ENCODE measurements at places on chromosomes 5 and 9.

DNA sequence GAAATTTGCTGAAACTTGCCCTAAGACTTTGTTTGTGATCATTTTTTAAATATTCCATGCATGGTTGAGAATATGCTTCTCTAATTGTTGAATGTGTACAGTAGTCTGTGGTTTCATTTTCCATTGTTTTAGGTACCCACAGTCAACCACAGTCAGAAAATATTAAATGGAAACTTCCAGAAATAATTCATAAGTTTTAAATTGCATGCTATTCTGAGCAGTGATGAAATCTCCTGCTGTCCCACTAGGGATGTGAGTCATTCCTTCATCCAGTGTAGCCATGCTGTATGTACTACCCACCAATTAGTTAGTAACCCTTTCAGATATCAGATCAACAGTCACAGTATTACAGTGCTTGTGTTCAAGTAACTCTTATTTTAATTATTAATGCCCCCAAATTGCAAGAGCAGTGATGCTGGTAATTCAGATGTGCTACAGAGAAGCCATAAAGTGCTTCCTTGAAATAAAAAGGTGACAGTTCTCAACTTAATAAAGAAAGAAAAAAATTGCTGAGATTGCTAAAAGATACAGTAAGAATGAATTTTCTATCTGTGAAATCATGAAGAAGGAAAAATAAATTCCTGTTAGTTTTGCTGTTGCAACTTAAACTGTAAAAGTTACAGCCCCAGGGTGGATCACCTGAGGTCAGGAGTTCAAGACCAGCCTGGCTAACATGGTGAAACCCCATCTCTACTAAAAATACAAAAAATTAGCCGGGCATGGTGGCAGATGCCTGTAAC lies 79.9 kb upstream of the FBXL17 start:
- no peak for DNase-seq

- no peak for DNase-seq
These were observed 69.3 kb downstream of the SHB start for GRCh38 chr9:37999588-38000189.

DNA sequence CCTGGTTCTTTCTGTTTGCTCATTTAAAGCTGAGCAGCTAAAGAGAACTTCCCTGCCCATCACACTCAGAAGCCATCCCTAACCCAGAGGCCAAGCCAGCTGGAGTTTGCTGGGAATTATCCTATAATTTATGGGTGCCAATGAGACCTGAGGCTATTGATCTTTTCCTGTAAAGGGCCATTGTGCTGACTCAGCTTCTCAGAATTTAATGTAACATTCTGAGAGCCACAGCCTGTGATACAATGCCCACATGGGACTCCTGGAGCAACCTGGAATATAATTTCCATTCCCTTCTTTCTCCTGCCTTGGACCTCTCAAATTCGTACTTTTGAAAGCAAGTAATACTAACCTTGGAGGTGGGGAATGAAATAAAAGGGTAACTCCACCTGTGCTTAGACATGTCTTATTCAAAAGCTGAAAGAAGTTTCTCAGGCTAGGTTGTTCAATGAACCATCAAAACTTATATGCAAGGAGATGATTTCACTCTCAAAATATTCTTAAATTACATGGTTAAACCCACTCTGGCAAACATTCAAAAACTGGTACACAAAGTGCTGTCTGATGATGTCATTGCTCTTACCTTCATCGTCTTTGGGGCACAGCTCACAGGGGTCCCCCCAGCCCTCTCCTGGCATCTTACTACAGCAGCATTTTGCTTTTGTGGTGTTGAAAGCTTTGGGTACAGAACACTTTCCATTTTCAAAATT lies 206.7 kb downstream of the SLC12A2 start:
- no peak for DNase-seq

DNA sequence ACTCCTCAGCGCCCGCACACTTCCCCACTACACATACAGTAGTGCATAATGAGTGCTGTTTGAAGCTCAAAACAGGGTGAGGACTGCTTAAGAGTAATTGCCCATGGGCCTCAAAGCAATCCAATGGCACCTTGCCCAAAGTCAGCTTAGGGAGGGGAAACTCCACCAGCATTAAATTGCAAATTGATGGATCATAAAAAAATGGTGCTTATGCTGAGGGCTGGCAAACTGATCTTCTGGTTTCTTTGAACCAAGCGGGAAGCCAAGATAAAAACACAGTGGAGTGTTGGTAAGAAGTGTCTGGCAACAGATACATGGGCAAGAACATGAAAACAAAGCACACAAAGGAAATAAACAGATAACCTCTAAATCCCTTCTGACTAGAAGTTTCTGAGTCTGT lies 28.0 kb downstream of the TLE1 start:
- DNase-seq: no peak

DNA sequence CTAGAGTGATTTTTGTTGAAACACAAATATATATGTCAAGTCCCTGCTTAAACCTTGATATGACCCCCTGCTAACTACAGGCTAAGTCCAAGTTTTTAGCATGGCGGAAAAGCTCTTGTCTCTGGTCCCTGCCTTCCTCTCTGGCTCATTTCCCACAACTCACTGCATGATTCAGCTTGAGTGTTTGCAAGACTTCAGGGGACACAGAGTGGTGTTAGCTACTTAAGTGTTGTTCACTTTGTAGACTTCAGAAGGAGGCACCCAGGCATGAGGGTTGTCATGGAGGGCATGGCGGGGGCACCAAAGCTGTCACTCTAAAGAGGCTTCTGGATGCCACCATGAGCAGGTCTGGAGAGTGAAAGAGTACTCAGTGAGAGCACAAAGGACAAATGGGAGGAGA lies 362.4 kb upstream of the ACTBL2 start:
- DNase-seq: no peak

DNA sequence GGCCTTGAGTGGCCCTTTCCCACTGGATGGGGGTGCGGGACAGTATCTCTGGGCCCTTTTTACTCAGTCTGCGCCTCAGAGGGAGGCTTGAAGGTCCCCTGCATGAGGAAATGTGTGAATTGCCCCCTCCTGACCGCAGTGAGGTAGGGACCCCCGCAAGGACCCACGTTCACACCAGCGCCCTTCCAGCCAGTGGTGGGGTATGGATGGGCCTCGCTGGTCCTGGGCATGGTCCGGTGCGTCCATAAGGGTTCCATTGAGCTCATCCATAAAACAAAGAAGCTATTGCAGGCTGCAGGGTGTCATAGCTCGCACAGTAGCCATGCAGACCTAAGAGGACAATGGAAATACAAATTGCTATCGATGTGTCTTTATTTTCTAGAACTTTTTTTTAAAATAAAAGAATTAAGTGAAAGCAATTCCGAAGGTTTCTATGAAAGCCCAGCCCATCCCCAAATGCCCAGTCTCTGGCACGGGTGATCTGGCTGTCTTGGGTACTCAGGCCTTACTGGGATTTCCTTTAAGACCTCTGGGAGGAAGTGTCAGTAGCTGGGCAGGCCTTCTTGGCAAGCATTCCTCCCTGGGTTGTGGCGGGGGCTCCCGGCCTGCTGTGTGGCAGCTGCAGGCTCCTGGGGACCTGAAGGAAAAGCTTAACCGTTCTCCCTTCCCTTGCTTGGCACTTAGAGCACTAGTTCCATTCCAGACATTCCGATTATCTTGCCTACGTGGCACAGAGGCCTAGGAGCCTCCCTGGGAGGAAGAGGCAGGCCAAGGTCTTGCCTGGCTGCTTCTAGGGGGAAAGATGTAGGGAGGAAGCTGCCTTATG lies 1.5 kb upstream of the SEMA5A start:
- peak; percentile 52 for DNase-seq

DNA sequence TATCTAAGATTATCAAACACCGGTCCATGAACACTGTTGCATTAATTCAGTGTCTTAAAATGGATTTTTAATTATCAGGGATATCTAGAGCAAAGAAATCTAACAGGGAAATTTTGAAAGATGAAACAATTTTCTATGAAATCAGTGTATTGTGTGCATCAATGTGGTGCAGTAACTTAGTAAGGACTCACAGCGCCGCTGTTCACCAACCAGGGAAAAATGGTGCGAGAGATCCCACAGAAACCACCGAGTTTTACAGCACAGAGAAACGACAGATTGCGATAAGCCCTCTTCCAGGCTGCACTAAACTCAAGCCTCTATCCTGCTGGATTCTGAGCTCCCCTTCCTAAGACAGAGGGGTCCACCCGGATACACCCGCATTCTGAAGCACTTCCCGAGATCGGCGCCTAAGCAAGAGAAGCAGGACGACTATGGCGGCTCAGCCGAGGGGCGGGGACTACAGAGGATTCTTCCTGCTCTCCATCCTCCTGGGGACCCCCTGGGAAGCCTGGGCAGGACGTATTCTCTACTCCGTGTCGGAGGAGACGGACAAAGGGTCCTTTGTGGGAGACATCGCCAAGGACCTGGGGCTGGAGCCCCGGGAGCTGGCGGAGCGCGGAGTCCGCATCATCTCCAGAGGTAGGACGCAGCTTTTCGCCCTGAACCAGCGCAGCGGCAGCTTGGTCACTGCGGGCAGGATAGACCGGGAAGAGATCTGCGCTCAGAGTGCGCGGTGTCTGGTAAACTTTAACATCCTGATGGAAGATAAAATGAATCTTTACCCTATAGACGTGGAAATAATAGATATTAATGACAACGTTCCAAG lies at the start of gene PCDHGA7:
Gene PCDHGA7, plus strand, starts transcription at position 274 of the 826 bp plus-strand sequence. Its CDS starts 158 bp downstream, at position 432.
- no peak for DNase-seq

DNA sequence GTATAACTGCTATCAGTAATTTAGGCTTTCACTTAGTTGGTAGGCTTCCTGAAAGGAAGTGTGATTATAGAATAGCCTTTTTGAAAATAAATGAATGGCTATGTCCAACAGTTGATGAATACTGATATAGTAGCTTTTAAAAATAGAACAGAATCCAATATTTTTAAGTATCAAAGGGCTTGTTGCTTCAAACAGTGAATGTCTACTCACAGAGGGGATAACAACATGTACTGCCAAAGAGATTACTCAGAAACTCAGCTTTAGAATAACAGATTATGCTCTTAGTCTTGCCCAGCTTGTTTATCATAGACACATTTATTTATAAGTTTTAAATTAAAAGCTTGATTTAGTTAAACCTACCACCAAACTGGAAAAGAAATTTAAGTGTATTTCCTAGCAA lies 132.6 kb downstream of the XRCC4 start:
- DNase-seq: no peak

DNA sequence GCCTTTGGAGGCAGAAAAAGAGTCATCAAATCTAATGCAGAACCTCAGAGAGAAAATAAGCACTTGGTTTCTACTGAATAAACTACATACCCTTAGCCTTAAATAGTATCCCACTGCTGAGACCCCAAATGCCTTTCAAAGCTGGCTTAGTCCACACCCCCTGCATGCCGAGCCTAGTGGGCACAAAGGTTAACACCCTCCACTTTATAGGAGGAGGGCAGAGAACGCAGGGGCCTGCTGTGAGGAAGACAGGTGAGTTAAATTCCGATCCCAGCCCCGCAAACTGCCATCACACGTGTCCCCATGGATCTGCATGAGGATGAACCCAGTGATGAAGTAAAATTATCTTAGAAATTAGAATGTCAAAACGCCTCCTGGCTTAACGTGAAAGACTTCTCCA lies 19.5 kb upstream of the HSD17B3 start:
- peak; percentile 46 for DNase-seq

- peak; percentile 39 for DNase-seq
These were observed 135.6 kb downstream of the LIFR start for GRCh38 chr5:38420691-38421390.

GRCh38 chr5:1371218-1371971 lies 26.5 kb upstream of the CLPTM1L start:
- DNase-seq: no peak

DNA sequence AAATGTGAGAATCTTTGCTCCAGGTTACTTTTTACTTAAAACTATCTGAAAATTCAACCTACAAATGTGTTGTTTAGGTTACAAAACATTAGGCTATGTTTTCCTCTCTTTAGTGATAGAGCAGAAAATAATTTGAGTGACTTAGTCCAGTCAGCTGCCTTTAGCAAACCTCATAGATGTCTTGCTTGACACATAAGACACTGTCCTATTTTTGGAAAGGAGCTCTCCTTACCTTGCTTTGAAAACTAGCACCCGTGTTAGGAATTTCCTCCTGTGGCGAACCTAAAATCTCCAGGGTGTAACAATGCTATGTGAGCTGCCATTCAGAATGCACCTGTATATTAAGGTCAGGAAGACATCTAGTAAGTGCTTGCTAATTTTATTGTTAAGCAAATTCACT lies 221.2 kb upstream of the CD180 start:
- no peak for DNase-seq

- DNase-seq: no peak
These were observed 5.5 kb upstream of the PSAT1 start for GRCh38 chr9:78291240-78291925.

DNA sequence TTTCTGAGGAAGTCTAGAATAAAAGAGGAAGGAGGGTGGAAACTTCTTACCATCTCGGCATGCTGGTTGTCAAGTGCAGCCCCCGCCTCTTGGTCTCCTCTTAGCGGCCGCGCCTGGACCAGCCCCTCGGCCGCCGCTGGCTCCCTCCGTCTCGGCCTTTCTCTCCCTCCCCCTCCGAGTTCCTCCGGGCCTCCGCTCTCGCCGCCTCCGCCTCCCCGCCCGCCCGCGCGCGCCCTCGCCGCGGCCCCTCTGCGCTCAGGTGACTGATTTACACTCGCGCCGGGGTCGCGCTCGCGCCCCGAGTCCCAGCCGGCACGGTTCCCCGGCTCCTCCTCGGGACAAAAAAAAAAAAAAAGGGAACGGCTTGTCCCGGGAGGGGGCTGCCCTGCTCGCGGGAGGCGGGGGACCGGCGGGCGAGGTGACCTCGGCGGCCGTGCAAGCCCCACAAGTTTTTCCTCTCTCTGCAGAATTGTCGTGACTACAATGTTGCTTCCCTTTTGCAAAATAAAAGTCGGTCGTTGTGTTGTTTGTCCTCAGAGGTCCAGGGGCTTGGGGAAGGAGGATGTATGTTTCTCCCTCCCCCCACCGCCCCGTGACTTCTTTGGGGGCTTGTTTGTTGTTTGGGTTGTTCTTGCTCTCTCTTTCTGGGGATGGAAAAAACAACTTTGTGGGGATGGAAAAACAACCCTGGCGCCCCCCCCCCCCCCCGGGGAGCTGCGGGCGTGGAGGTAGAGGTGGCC lies at the start of gene BNC2:
Gene BNC2, minus strand, starts transcription at position 75 of the 740 bp plus-strand sequence. Its CDS starts 22 bp downstream, at position 53.
- peak; percentile 93 for DNase-seq

DNA sequence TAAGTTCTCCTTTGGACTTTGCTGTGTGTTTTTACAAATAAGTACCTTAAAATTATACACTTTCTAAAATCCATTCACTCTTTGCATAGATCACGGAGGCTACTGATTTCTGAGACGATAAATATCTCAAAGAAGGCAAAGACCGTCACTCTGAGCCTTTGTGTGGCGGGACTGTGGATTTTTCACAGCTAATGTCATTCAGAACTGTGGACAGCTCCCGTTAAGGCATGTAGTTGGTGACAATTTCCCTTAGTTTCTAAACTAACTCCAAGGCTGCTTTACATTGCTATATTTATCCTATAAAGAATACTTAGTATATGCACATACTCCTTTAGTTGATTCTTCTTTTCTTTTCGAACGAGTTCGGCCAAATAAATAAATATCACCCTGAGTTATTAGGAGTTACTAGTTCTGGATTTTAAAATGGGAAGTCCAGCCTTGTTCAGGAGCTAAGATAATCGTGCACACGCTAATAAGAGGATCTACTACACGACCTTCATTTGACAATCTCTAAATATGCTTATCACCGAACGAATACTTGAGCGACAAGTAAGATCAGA lies 1.8 kb downstream of the HCN1 start:
- no peak for DNase-seq

Measured in H7 (cell line).